ENCODE measurements at places on chromosomes 5 and 9. TPM values are rescaled to one million over a fixed set of nuclear protein-coding genes. Genes with fewer than 3 reads are reported as not detected.

DNA sequence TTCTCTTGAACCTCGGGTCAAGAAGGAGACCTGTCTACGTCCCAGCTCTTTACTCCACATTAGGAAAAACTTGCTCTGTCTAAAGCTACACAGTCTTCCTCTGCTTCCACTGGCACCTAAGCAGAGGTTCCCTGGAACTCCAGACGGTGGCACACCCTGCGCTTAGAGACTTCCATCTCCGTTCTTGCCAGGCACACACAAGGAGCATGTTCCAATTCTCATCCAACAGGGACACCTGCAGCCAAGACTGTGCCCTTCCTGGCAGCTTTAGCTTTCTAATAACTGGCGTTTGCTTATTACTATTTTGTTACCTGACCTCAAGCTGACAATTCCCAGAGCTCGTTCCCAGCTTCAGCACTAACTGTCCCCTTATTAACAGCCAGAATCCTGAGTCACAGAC, 16.0 kb downstream of the CAPSL start:
- no peaks in the 10 kb centered on the region for H3K36me3 ChIP-seq
- H3K27ac ChIP-seq = no peak overlapping the region
- H3K27me3 ChIP-seq = peaks cover 4% of the 10 kb centered on the region
- no peak for DNase-seq

Gene LHX6
- 8.0 TPM for total RNA-seq

GRCh38 chr5:103021314-103021713, 98.6 kb downstream of the GIN1 start:
- DNase-seq = no peak
- no peaks in the 10 kb centered on the region for H3K4me1 ChIP-seq
- no peaks in the 10 kb centered on the region for H3K27me3 ChIP-seq
- peaks cover 42% of the 10 kb centered on the region for H3K36me3 ChIP-seq

Gene DCANP1
- not detected for total RNA-seq

Gene TMEM174
- total RNA-seq = not detected

Gene NEUROG1
- not detected for total RNA-seq

- no peak overlapping the region for H3K4me3 ChIP-seq
- no peak overlapping the region for H3K27ac ChIP-seq
- DNase-seq = no peak
- no peaks in the 10 kb centered on the region for H3K27me3 ChIP-seq
Observed at GRCh38 chr5:100464418-100464817, 70.8 kb upstream of the FAM174A start.

DNA sequence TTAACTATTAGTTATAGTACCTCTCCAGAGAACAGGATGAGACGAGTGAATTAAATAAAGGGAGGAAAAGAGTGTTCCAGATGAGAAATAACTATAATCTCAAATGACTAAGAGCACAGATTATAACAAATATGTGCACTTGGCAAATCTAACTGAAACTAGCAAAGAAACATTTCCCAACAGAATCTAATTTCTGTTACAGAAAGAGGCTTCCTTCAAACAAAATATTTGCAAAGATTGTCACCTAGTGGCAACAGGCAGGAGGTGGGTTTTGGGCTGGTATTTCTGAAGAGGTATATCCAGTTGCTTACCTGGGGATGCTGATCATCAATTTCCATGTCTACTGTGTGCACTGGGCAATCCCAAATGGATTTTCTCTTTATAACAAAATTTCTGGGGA, 5.6 kb upstream of the SPDL1 start:
- H3K27me3 ChIP-seq = no peaks in the 10 kb centered on the region
- peaks cover 7% of the 10 kb centered on the region for H3K4me1 ChIP-seq
- H3K4me3 ChIP-seq = no peak overlapping the region
- H3K27ac ChIP-seq = no peak overlapping the region

DNA sequence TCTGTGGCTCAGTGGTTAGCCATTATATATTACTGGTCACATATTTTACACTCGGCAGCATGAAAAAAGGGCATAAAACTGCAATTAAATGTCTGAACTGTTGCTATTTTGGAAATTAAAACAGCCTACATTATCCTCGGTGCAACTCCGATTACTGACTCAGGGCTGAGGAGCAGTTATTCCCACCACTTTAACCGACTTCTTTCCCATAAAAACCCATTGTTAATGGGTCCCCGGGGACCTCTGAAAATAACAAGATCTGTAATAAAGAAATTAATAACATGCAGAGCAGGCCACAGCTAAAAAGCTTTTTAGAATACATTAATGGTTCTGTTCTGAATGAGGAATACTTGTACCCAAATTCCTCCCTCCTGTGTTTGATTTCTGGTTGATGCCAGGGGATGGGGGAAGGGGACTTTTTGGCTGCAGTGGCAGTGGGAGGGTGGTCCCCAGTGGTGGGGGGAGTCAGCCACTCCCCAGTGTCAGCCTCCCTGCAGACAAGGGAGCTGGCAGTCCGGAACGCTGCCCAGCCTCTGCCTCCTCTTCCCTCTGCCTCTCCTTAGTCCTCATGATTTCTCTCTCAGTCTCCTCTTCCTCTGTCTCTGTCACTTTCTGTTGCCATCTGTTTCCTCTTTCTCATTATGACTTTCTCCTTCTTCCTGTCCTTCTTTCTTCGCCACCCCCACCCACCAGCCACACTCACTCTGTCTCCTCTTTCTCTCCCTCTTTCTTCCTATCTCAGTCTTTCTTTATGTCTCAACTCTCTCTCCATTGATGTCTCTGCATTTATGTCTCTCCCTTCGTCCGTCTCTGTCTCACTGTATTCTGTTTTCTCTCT, 59.0 kb upstream of the ZBTB43 start:
- no peaks in the 10 kb centered on the region for H3K4me1 ChIP-seq
- no peak overlapping the region for H3K27ac ChIP-seq
- no peak overlapping the region for H3K4me3 ChIP-seq
- DNase-seq = no peak
- H3K36me3 ChIP-seq = no peaks in the 10 kb centered on the region
- no peaks in the 10 kb centered on the region for H3K27me3 ChIP-seq

Gene VDAC1
- 103 TPM for total RNA-seq

DNA sequence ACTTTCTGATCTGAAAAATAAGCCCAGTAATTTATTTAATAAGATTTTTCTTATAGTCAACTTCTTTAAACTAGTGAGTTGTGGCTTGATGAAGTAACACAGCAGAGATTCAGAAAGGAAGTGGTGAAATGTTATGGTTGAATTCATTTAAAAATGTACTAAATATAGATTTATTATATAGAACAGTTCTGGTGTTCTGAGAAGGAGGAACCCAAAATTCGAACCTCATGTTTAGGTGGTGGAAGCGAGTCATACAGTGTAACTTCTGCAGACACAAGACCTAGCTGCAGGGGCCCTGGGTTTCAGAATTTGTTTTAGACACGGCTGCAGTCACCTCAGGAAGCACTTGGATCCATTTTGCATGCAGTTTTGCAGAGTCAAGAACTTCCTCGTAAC, 188.2 kb downstream of the TRIO start:
- no peak for DNase-seq
- H3K27me3 ChIP-seq = no peaks in the 10 kb centered on the region
- no peak overlapping the region for H3K4me3 ChIP-seq
- no peak overlapping the region for H3K27ac ChIP-seq

DNA sequence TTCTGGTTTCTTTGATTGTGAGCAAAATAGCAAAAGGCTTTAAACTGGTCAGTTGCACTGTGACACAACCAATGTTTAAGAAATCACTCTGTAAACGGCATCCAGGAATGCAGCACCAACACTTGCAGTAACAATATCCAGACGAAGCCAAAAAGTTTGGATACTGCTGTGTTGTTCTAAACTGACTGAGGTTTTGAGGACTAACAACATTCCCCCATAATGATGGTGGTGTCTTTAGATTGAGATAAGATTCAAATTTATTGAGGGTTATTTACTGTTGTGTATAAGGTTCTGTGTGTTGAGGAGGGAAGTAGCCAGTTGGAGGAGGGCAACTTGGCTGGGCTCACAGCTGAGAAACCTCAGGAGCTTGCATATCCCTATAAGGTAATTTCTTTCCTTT, 353.6 kb downstream of the BNC2 start:
- H3K4me1 ChIP-seq = no peaks in the 10 kb centered on the region
- H3K27me3 ChIP-seq = no peaks in the 10 kb centered on the region
- no peak for DNase-seq
- peak overlapping the region; percentile 31 for H3K27ac ChIP-seq

GRCh38 chr9:26229324-26230054, 551.2 kb upstream of the TUSC1 start:
- DNase-seq = no peak
- H3K36me3 ChIP-seq = no peaks in the 10 kb centered on the region
- H3K4me1 ChIP-seq = no peaks in the 10 kb centered on the region
- H3K27me3 ChIP-seq = no peaks in the 10 kb centered on the region
- no peak overlapping the region for H3K27ac ChIP-seq
- no peak overlapping the region for H3K4me3 ChIP-seq

DNA sequence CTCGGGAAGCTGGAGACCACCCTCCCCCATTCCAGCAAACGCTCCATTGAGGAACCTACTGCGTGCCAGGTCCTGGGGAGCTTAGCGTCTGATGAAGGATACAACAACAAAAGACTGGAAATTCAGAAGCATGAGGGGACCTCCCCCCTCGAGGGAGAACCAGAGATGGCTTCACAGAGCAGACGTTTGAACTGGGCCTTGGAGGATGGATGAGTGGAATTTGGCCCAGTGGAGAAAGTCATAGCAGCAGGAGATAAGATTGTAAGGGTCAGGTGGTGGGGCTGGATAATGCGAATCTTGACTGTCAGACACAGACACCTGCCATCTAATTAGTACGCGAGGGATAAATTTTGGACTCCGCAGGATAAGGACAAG, 1.2 kb upstream of the SLC25A51 start:
- no peaks in the 10 kb centered on the region for H3K36me3 ChIP-seq
- H3K4me1 ChIP-seq = peaks cover 37% of the 10 kb centered on the region
- H3K27ac ChIP-seq = peak overlapping the region; percentile 90
- DNase-seq = no peak
- H3K4me3 ChIP-seq = peak overlapping the region; percentile 88

GRCh38 chr5:43573058-43573457, 16.2 kb upstream of the PAIP1 start:
- no peak overlapping the region for H3K27ac ChIP-seq
- H3K4me1 ChIP-seq = no peaks in the 10 kb centered on the region
- no peak overlapping the region for H3K4me3 ChIP-seq
- no peaks in the 10 kb centered on the region for H3K27me3 ChIP-seq

Gene LIX1
- total RNA-seq = not detected

- no peaks in the 10 kb centered on the region for H3K36me3 ChIP-seq
- no peaks in the 10 kb centered on the region for H3K27me3 ChIP-seq
- H3K4me1 ChIP-seq = no peaks in the 10 kb centered on the region
- no peak for DNase-seq
Observed at GRCh38 chr5:6398570-6399230, 20.4 kb upstream of the MED10 start.

- H3K4me3 ChIP-seq = no peak overlapping the region
- no peaks in the 10 kb centered on the region for H3K4me1 ChIP-seq
- no peak overlapping the region for H3K27ac ChIP-seq
- no peaks in the 10 kb centered on the region for H3K36me3 ChIP-seq
Observed at GRCh38 chr9:70006306-70006705, 37.3 kb upstream of the MAMDC2 start.

DNA sequence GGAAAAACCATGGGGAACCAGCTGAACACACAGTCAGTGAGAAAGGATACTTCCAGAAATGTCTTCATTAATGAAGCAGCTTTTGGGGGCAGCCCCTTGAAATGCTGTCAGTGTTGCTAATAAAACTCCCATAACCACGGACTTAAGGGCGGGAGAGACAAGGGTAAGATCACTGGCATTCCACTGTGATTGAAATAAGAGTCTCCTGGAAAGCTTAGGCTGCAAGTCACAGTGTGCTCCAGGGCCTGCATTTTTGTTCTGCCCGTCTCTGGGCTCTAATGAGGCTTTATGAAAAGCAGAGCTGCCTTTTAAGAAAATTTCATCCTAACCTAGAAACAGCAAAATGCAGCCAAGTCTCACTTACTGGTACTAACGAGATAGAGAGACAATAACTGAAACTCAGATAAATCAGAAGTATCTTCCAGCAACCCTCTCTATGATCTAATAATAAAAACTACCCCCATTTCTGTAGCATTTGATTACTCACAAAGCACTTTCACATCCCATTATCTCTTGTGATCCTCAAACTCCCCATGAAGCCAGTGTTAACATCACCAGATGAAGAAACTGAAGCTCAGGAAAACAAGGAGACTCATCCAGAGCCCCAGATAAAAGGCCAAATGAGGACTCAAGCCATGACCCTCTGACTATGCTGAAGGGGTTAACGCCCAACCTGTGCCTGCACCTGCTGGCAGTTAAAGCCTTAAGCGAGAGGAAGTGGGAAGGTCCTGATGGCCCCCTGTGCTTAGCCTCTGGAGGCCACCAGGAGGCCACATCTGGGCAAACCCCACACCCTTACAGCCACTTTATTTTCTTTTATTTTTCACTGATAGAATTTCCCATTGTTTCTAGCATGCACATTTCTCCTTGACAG, 37.5 kb downstream of the SPOCK1 start:
- no peaks in the 10 kb centered on the region for H3K36me3 ChIP-seq
- H3K4me3 ChIP-seq = no peak overlapping the region
- H3K27ac ChIP-seq = no peak overlapping the region
- DNase-seq = no peak

- H3K27ac ChIP-seq = no peak overlapping the region
- H3K4me1 ChIP-seq = no peaks in the 10 kb centered on the region
- H3K27me3 ChIP-seq = no peaks in the 10 kb centered on the region
- no peaks in the 10 kb centered on the region for H3K36me3 ChIP-seq
- H3K4me3 ChIP-seq = no peak overlapping the region
- DNase-seq = no peak
Observed at GRCh38 chr5:135446615-135447014, 533 bp downstream of the DCANP1 start.

GRCh38 chr9:134395737-134396257, 69.5 kb downstream of the RXRA start:
- H3K27me3 ChIP-seq = no peaks in the 10 kb centered on the region
- DNase-seq = no peak
- no peaks in the 10 kb centered on the region for H3K36me3 ChIP-seq
- H3K4me3 ChIP-seq = no peak overlapping the region

Gene SLC1A3
- 77.6 TPM for total RNA-seq

Gene PCDHA10
- total RNA-seq = 1.8 TPM
